ENCODE measurements at places on chromosomes 2 and 18.
A peak's percentile ranks its signal among the peaks of the same experiment; 100 is the strongest.

- no peak for DNase-seq
Measured at GRCh38 chr18:9530226-9531009, 55.1 kb downstream of the RALBP1 start.

GRCh38 chr2:219448099-219448775, 13.6 kb downstream of the SPEG start:
- no peak for DNase-seq

DNA sequence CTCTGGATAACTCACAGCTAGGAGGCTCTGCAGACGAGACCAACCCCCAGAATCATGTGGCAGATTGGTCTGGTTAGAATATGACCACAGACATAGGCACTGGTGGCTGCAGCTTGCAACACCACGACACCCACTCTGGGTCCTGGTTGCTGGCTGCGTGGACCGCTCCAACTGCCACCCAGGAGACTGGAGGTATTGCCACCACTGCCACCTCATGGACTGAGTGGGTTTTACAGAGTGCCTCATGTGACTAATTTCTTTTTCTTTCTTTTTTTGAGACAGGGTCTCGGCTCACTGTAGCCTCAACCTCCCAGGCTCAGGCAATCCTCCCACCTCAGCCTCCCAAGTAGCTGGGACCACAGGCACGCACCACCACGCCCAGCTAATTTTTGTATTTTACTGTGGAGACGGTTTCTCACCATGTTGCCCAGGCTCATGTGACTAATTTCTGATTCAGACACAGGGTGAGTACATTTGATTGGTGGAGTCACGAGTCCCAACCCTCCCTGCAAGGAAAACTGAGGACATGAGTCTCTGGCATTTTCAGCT, 29.9 kb upstream of the NT5DC4 start:
- DNase-seq = no peak

DNA sequence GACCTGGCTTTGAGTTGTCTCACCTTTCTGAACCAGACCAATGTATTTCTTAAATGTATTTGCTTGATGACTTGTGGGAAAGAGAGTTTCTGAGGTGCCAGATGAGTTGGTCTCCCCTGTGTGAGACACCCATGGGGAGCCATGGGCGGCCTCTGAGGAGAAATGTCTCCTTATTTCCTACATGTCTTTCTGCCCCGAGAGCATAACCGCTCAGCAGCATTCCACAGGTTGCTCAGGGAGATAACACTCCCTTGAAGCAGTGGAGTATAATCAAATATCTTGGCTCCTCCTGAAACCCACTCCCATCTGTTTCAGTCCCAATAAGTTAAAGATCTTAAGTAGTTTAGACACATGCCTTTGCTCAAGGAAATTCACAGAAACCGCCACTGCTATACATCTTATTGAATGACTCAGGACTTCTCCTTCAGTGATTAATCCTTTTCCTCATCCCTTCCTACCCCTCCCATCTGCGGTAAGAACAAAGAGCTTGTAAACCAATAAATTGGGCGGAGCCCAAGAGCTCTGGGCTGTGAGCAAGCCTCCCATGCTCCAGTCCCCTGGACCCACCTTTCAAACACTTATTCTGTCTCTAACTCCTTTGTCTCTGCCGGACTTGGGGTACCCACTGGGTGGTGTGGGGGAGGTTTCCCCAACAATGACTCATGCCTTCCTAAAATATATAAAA, 285.5 kb upstream of the LRRTM4 start:
- DNase-seq = no peak

GRCh38 chr2:26683583-26683982, 8.9 kb upstream of the KCNK3 start:
- no peak for DNase-seq

DNA sequence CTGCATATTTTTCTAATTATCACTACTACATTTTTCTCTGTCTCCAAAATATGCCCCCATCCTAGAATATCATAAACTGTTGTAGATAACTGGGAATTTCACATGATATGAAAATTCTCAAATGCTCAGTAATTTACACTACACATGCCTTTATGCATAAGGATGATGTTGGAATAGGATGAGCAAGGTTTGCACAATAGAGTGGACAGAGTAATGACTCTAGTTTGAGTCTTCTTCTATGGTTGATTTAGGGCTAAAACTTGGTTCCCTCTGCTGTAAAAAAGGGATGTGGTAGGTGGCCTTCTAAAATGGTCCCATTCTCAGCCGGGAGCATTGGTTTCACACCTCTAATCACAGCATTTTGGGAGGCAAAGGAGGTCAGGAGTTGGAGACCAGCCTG, 129.9 kb downstream of the BCL11A start:
- no peak for DNase-seq

DNA sequence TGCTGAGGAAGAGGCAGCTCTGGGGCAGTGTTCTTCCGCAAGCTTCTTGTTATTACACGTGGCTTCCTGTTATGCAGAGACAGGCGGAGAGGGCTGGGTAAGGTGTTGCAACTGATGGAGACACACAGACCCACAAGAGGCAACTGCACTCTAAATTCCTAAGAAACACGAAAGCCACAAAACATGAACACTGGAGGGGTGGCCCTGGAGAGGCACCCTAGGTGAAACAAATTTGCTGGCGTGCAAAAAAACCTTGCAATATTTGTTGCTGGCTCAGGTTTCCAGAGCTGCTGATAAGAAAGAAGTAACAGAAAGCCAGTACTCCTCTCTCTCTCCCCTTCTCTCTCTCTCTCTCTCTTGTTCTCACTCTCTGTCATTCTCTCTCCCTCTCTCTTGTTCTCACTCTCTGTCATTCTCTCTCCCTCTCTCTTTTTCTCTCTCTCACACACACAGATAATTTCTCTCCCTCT, 31.8 kb downstream of the ARHGAP25 start:
- DNase-seq = no peak

GRCh38 chr2:239585422-239585821, 184.6 kb upstream of the HDAC4 start:
- no peak for DNase-seq

DNA sequence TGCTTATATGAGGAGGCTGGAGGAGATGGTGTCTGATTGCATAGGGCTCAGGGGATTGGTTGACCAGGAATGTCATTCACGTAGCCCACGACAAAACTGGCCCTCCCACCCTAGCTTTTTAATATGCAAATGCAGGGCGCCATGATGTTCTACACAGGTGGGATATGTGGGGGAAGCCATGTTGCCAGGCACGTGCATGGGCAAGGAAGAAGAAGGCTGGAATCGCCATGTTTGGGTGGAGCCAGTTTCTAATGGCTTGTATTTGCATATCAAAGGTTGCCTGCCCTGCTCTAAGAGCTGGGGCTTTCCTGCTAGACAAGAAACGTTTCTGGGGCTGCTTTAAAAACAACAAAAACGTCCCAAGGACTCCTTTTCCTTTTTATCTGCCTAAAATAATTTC, 26.5 kb upstream of the LINC00305 start:
- DNase-seq = no peak

DNA sequence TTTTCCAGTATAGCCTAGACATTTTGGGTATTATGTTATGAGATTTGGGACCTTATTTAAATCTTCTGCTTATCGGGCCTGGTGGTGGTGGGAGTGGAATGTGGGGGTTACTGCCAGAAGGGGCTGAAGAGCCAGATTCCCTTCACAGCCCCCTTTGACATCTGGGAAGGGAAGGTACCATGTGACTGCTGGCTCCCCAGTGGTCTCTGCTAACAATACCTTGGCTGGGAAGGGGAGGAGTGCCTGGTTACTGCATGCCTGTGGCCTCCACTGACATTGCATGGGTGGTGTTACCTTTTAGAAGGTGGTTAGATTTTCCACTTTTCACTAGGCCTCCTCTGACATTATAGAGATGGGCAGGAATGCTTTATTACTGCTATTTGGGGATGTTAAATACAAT, 8.0 kb downstream of the ATP9B start:
- DNase-seq = no peak

DNA sequence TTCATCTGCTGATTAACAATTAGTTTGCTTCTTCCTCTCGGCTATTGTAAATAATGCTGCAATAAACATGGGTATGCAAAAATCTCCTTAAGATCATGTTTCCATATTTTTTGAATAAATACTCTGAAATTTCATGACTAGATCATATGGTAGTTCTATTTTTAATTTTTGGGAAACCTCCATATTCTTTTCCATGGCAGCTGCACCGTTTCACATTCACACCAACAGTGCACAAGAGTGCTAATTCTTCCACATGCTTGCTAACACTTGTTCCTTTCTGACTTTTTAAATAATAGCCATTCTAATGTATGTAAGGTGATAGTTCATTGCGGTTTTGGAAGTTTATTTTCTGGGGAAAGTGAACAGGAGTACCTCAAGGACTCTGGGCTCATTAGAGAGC, 52.6 kb upstream of the TACR1 start:
- DNase-seq = no peak

- DNase-seq = no peak
Measured at GRCh38 chr2:200786423-200786822, 25.3 kb upstream of the BZW1 start.

GRCh38 chr2:152466980-152467676, 132.2 kb downstream of the FMNL2 start:
- DNase-seq = no peak

DNA sequence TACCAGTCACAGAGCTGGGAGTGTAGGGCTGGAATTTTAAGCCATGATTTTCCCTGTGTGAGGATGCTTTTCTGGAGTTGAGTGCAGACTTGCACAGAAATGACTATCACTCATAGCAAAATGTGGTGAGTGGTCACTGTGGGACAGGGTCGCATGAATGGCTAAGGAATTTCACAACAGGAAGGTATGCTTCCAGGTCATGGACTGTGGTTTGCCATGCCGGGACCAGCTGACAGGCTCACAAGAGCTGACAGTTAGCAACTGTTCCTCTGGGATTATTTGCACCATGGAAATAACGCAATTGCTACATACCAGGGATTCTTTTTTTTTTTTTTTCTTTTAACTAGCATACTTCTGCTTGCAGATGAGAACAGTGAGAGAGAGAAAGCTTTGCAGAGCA, 3.8 kb upstream of the UXS1 start:
- peak; percentile 22 for DNase-seq

DNA sequence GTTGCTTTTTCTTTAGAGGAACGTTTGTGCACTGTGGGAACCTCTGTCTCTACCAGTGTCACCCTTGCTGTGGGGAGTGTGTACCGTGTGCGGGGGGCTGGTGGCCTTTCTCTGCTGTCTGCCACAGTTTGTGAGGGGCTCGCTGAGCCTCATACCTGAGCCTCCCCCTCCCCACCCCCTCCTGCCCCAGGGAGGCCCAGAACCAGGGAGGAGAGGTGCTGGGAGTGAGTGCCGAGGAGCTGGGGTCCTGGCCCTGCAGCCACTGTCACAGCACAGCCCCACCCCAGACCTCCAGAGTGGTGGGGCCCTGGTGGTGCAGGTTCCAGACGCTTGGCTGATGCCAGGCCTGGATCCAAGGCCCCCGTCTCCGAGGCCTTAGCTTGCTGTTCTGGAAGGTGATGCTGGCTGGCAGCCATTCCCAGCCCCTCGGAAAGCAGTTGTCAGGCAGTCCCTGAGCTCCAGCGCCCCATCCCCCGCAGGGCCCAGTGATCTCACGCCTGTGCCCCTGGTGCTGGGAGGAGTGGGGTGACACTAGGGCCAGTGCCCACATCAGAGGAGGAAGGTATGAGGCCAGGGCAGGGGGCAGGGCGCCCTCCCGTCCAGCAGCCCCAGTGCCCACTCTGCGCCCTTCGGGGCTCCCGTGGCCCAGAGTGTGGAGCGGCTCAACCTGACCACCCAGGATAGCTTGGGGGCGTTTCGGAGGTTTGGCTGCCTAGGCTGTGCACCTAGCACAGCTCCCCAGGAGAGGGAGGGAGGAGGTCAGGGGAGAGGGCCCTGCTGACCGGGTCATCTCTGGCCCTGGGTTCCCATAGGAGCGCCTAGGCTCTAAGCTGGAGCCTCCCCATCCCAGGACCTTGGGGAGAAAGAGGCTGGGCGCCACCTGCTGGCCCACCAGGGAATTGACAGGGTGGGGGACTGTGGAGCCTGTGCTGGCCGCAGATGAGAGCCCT, 53.0 kb upstream of the ALPP start:
- DNase-seq = no peak

- no peak for DNase-seq
Measured at GRCh38 chr2:71550801-71551630, 97.7 kb downstream of the DYSF start.

GRCh38 chr2:172089005-172089504, 3.7 kb downstream of the DLX1 start:
- no peak for DNase-seq

DNA sequence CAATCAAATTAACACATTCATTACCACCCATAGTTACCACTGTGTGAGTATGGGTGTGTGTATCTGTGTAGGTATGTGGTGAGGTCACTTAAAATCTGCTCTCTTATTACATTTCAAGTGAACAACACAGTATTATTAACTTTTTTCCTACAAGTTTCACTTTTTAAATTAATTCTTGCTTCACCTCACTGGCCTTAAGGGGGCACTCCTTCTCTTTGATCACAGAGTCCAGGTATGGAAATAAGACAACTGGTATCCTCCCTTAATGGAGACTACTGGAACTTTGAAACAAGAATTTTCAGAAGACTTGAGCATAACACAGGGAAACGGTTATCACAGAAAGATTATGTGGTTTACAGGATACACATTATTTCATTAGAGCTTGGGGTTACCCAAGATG, 255.8 kb downstream of the ASXL3 start:
- DNase-seq = no peak

- DNase-seq = no peak
Measured at GRCh38 chr2:112242384-112242783, 12.5 kb downstream of the ZC3H8 start.

DNA sequence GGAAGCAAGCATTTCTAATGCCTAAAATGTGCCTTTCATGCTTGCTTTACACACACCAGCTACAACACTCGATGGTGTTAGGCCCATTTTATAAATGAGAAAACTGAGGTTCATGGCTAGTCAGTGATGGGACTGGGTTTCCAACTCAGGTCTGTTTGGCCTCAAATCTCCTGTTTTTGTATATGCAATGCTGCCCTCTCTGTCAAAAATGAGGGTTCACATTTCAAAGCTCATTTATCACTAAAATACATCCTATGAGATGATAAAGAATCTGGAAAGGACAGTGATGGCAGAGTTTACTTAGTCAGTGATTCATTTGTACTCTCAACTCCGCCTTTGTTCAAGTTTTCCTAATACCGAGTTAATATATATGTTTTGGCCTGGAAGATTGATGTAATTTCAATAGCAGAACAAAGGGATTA, 92.3 kb downstream of the KCTD1 start:
- no peak for DNase-seq

All from right renal pelvis (tissue), 4 donors.